Mononuclear cell (primary cell): ENCODE measurements at places on chromosomes 6 and 20. TPM values are rescaled to one million over a fixed set of nuclear protein-coding genes. Genes with fewer than 3 reads are reported as not detected.

Gene ASF1A
- 11.2 TPM for total RNA-seq

Gene SLC12A5
- total RNA-seq = 0.10 TPM

Gene SLC26A8
- 0.10 TPM for total RNA-seq

Gene RAET1L
- 0.10 TPM for total RNA-seq

Gene CRISP1
- total RNA-seq = not detected

Gene SRSF3
- total RNA-seq = 438 TPM

Gene HSP90AB1
- 442 TPM for total RNA-seq

Gene FAM110A
- 10.6 TPM for total RNA-seq

Gene KCNG1
- total RNA-seq = 2.3 TPM

Gene NRM
- 4.5 TPM for total RNA-seq

Gene NTSR1
- total RNA-seq = 0.73 TPM

Gene SAPCD1
- 0.63 TPM for total RNA-seq

Gene TFEB
- total RNA-seq = 18.1 TPM

Gene TAGAP
- 320 TPM for total RNA-seq

Gene CDSN
- not detected for total RNA-seq

Gene FOXF2
- not detected for total RNA-seq

Gene LY6G5B
- total RNA-seq = 9.8 TPM

Gene MC3R
- not detected for total RNA-seq

Gene WFDC2
- total RNA-seq = not detected

Gene RIPPLY2
- total RNA-seq = under 0.01 TPM

Gene SLC52A3
- total RNA-seq = not detected

Gene BTN1A1
- total RNA-seq = not detected

Gene ATP9A
- total RNA-seq = 2.3 TPM

Gene RCAN2
- not detected for total RNA-seq

Gene GLP1R
- total RNA-seq = 0.10 TPM

Gene TSHZ2
- total RNA-seq = 21.3 TPM

Gene C6orf163
- total RNA-seq = 2.0 TPM

Gene RSPO3
- not detected for total RNA-seq

Gene TMEM181
- 13.4 TPM for total RNA-seq

Gene SLX4IP
- total RNA-seq = 1.2 TPM

Gene STMND1
- not detected for total RNA-seq

Gene HS3ST5
- total RNA-seq = not detected

Gene NKAIN4
- total RNA-seq = not detected

Gene MUC22
- total RNA-seq = not detected

Gene FHL5
- not detected for total RNA-seq

Gene KCNQ2
- total RNA-seq = under 0.01 TPM

Gene CENPW
- not detected for total RNA-seq

Gene ASIP
- 1.3 TPM for total RNA-seq

Gene MLN
- total RNA-seq = not detected

Gene CALHM6
- 19.7 TPM for total RNA-seq

Gene SLC17A9
- total RNA-seq = 2.0 TPM
